CD4-positive, alpha-beta T cell (primary cell): ENCODE measurements at places on chromosomes 4 and X.
A peak's percentile ranks its signal among the peaks of the same experiment; 100 is the strongest.

GRCh38 chrX:34656842-34657725 lies at the start of gene TMEM47:
TSS of gene TMEM47 (minus strand) at chrX:34657285. CDS start at chrX:34657029, 256 bp downstream.
- no peak for DNase-seq

DNA sequence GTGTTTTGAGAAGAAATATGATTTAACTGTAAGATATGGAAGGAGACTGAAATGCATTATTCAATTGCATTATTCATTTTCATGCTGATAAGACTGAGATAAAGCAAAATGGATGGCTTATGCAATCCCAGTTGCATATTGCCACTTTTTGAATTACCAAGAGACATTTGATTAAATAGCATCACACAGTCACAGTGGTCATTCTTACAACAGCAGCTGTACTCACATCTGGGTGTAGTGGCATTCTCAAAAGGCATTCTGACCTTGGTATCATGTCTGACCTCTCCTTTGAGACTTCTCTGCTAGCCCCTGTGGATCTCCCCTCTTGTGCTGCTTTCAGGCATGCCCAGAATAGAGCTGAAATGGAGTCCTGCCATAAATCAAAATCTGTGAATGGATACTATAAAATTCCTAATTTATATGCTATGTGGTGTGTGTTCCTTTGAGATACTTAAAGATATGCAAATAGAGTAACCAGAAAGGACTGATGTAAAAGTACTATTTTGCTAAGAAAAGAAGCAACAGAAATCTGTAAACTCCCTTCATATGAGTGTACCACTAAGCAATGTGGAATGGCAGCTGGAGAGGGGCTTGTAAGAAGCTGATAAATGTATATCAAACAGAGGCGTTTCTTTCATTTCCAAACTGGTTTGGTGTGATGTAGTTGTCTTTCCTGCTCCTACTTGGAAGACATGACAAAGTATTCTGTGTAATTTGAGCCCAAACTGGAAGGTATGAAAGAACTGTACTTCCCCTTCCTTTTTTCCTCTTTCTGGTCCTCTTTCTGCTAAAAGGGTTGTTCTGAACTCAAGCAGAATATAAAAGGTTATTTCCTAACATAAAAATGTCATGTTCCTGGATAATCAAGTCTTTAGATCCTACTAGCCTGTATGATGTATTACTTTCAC lies 25.4 kb upstream of the METAP1 start:
- DNase-seq: no peak

DNA sequence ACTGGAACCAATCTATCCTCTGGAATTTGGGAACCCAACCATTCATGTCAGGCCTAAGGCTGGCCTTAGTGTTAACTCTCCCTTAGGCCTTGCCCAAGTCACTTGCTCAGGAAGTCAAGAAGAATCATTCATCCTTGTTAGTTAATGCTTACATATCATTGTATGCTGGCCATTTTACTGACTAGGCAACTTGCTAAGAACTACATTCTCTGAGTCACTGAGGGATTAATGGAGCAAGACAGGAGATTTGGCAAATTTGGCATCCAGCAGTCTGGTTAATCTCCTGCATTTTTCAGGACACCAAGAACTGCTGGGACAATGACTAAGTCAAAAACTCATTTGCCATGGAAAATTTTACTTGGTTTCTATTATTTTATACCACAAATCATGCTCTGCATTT lies 115.8 kb upstream of the DDIT4L start:
- no peak for DNase-seq

DNA sequence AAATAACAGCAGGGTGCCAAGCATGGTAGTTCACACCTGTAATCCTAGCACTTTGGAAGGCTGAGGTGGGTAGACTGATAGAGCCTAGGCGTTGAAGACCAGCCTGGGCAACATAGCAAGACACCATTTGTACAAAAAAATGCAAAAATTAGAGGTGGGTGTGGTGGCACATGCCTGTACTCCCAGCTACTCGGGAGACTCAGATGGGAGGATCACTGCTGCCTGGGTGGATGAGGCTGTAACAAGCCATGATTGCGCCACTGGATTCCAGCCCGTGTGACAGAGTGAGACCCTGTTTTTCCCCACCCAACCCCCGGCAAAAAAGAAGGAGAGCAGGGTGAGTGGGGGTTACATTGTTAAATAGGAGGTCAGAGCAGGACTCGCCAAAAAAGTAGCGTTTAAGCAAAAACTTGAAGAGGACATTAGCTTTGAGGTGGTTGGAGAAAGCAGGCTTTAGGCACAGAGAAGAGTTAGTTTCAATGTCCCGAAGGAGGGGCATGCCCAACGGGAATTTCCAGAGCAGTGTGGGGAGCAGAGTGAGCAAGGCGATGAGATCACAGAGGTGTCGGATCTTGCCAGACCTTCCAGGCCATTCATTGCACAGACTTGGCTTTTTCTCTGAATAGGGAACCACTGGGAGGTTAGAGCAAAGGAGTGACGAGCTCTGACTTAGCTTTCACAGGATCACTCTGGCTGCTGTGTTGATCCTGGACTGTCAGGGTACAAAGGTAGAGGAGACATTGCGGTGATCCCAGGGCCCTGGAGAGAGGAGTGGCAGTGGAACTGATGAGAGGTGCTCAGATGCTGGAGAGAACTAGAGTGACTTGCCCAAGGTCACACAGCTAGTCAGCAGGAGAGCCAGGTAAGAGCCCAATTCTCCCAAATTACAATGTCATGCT lies 70.6 kb downstream of the TRAPPC11 start:
- no peak for DNase-seq

- DNase-seq: no peak
Observed at GRCh38 chr4:173337463-173337862, 3.3 kb upstream of the HMGB2 start.

DNA sequence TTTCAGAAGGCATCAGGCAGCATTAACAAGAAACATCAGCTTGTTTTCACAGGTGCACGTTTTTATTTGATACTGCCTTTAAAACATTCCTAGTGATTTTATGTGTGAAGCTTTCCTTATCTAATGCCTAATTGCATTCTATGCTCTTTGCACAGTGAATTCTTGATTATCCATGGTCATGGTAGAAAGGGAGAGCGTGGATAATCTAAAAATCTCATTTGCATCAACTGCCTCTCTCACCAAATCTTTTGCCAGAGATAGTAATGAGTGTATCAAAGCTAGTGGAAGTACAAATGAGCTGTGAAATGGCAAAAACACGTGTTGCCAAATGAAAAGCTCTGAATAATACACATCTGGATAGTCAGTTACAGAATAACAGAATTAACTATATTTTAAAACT lies 170.5 kb downstream of the NAA11 start:
- DNase-seq: no peak

- DNase-seq: no peak
Observed at GRCh38 chrX:106484233-106484632, 127.5 kb upstream of the RADX start.

GRCh38 chr4:825971-826330 lies at the start of gene CPLX1:
TSS of gene CPLX1 (minus strand) at chr4:826129. CDS start at chr4:824522, 1,607 bp downstream.
- no peak for DNase-seq

- no peak for DNase-seq
Observed at GRCh38 chr4:100968046-100968445, 379.3 kb downstream of the PPP3CA start.

- no peak for DNase-seq
Observed at GRCh38 chr4:4507923-4508322, 33.9 kb downstream of the STX18 start.

DNA sequence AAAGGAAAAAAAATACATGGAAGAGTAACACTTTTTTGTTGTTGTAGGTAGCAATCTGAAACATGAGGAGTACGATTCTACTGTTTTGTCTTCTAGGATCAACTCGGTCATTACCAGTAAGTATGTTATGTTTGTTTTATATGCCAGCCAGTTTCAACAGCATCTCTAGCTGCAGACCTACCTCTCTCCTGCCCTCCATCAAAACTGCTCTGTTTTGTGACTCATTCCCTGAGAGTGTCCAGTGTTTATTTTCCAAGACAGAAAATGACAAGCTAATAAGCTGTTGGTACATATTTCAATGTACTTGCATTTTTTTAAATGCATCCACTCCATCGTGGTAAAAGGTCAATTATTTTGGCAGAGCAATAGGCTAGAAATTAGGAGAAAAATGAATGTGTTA lies 347 bp downstream of the AMTN start:
- DNase-seq: no peak

GRCh38 chrX:40099055-40099958 lies 1.5 kb upstream of the BCOR start:
- peak; percentile 66 for DNase-seq

GRCh38 chr4:2598511-2599303 lies 62.3 kb downstream of the FAM193A start:
- no peak for DNase-seq

- no peak for DNase-seq
Observed at GRCh38 chrX:71164071-71164470, 19.4 kb downstream of the NLGN3 start.

- no peak for DNase-seq
Observed at GRCh38 chrX:31894152-31894551, 822.3 kb upstream of the FTHL17 start.

DNA sequence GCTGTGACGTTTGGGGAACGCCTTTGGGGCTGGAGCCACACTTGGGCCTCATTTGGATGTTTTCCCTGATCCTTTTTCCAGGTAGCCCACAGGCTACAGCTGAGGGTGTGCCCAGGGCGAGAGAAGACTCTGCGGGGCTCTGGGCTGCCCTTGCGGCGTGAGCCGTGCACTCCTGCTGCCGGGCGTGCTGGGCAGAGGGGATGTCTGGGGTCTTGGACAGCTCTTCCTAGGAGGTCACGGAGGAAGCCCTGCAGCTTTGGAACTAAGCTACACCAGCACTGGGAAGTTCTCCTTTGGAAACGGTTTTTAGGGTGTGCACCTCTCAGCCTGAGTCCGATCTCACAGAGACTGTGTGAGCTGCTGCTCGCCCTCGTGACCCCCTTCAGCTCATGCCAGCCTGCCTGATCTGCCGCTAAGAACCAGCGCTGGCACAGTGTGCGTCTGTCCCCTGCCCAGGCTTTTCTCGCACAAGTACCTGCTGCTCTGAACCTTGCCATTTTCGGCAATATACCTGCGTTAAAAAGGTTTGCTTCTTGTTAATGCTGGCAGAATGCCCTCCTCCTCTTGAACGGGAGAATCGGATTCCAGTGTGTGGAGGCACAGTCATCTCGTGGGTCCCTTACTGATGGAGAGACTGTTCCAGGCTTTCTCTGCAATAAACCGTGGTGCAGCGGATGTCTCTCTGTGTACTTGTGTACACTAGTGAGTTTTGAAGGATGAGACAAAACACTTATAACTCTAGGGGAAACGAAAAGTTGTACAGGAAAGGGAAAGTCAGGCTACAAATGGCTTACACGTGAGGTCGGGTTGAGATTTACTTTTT lies 14.3 kb downstream of the MSANTD1 start:
- DNase-seq: no peak

- DNase-seq: no peak
Observed at GRCh38 chrX:21960569-21961541, 20.3 kb downstream of the SMS start.

GRCh38 chrX:77795124-77795523 lies 9.1 kb upstream of the ATRX start:
- DNase-seq: no peak

DNA sequence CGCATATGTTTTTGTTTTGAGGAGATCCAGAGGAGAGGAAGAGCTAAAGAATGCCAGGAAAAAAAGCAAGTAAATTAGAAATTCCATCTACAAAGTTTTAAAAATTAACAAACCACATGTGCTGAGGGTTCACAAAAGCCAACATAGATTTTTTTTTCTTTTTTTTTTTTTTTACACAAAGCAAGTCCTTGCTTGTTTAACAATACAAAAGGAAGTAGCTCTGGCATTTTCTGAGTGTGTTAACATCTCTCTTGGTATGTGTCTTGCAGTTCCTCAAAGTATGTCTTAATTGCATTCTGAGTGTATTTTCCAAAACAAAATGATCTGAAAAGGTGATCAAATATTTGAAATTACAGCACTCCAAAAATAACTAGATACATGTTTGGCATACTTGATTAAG lies 1682.7 kb upstream of the AGA start:
- no peak for DNase-seq

- DNase-seq: no peak
Observed at GRCh38 chr4:10736895-10737294, 52.3 kb upstream of the CLNK start.

DNA sequence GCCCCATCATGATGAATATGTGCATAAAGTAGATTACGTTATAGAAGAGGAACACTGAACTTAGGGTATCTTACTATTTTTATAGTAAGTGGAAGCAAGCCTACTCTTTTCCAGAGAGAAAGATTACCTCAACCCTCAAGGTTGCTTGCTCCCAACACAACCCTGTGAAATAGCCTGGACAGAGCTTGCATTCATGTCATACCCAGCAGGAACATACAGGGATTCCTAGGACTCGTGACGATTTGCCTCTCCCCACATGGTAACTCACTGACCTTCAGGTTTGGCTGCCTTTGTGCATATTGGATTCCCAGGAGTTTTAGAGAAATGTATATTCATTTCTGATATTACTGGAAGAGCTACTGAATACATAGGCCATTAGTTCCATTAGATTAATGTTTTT lies 80.5 kb downstream of the BLTP1 start:
- no peak for DNase-seq

GRCh38 chrX:81959964-81960363 lies 758.1 kb downstream of the SH3BGRL start:
- no peak for DNase-seq

- no peak for DNase-seq
Observed at GRCh38 chr4:155582041-155582440, 84.6 kb upstream of the GUCY1A1 start.

- no peak for DNase-seq
Observed at GRCh38 chr4:183377491-183377890, 55.3 kb upstream of the CLDN24 start.

DNA sequence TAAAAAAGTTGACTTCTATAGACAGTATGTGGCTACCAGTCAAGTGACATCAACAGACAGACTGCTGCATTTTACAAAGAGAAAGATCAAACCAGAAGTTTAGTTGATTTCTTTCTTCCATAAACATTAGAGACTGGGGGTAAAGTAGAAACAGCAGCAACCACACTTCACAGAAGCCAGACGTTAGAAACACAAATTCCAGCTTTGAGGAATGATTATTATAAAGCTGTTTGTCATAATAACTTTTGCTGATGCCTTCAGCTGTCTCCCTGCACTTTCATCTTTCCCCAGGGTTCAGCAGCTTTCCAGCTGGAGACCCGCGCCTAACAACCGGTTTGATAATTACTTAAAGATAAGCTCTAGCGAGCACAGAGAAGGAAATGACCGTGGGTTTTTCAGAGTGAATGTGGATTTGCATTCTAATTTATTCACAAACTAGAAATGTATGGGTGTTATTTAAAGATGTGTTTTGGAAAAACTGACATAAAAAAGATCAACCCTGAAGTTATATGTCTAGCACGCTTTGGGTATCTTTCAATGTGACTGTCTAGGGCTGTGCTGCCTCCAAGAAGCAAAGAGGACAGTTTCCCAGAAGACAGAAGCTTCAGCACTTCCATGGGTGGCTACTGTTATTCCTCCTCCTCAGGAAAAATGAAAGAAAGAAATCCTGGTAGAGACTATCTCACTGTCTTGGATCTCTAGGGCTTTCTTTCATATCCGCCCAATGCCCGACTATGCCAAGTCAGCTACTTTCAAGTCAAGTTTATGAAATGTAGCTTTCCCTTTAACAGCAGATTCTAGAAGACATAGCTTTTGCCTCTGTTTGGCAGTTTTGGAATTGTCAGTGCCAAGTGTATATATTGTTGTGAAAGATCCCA lies 15.0 kb upstream of the ENAM start:
- no peak for DNase-seq
